ENCODE measurements at places on chromosomes 2 and 18.

GRCh38 chr2:102664471-102664909, 45.1 kb downstream of the SLC9A2 start:
- DNase-seq: peak; percentile 27

- DNase-seq: peak; percentile 86
These were observed 638.0 kb upstream of the ZEB2 start for GRCh38 chr2:145157741-145158591.

DNA sequence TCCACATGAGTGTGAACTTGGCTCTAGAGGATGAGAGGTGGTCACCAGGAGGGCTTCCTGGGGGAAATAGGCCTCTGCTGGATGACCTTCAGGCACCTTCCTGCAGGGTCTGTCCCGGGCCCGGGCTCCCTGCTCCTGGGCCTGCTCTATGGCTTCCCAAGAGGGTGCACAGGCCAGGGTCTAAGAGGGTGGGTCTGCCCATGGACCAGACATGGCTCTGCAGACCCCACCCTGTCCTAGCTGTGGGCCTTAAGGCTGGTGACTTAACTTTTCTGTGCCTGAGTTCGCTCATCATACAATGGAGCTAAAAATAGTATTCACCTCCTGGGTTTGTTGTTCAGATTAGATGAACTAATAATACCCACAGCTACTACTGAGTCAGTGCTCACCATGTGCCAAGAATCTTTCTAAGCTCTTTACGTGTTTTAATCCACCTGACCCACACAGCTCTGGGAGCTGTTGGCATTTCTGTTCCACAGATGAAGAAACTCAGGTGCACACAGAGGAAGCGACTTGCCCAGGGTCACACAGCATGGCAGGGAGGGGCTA, 14.4 kb downstream of the INHBB start:
- peak; percentile 37 for DNase-seq

GRCh38 chr2:55159037-55159651, 72.9 kb downstream of the CLHC1 start:
- DNase-seq: no peak

DNA sequence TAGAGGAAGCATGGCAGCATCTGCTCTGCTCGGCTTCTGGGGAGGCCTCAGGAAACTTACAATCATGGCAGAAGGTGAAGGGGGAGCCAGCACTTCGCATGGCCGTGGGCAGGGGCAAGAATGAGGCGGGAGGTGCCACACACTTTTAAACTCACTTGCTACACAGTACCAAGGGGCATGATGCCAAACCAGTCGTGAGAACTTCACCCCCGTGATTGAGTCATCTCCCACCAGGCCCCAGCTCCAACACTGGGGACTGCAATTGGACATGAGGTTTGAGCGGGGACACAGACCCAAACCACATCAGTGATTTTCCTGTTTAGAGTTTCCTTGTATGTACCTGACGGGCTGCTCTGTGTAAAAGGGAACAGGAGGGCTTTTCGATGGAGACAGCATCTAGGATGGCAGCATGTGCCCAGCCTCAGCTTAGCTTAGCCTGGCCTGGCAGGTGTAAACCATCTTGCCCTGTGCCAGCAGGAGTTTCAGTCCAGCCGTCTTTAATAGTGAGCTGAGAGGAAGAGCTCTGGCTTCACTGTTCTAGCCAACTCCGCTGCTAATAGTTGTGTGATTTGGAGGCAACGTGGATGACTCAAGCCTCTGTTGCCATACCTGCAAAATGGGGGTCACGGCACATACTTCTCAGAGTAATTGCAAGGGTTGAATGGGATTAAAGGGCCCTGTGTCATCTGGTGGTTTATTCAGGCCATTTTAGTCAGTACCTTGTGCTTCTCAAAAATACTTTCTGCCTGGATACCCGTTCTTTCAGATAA, 101.8 kb downstream of the ASAP2 start:
- DNase-seq: no peak

- no peak for DNase-seq
These were observed 589 bp upstream of the SGPP2 start for GRCh38 chr2:222423632-222424275.

- DNase-seq: no peak
These were observed 51.7 kb upstream of the SMIM21 start for GRCh38 chr18:75478996-75479880.
